ENCODE measurements at places on chromosomes 11 and 22.

GRCh38 chr11:72038491-72038890 is 39.8 kb downstream of the IL18BP start:
- DNase-seq = no peak

- DNase-seq = no peak
Measured at GRCh38 chr22:30361916-30362650, 5.3 kb downstream of the CCDC157 start.

GRCh38 chr11:64916775-64917662 is at the start of gene ATG2A:
TSS of gene ATG2A (minus strand) at chr11:64917209. CDS start at chr11:64917135, 74 bp downstream.
- DNase-seq = peak; percentile 99

- DNase-seq = peak; percentile 81
Measured at GRCh38 chr11:127003260-127003981, 2.9 kb upstream of the KIRREL3 start.

DNA sequence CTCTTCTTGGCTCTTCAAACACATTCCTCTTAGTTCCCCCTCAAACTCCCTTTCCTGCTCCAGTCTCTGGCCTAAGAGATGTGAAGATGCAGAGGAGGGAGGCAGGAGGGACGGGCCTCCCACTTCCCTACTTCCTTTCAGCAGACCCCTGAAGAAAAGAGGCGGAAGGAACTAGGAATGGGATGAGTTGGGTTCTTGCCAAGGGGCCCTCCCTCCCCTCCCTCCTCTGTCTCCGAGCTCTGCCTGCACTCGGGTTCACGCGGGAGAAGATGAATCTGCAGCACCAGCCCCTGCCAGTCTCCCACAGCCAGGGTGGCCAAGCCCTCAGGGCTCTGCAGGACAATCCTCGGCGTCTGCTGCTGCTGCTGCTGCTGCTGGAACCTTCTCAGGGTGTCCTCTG is 24.3 kb upstream of the PKNOX2 start:
- DNase-seq = no peak

- no peak for DNase-seq
Measured at GRCh38 chr11:119673759-119674336, 55.2 kb downstream of the NECTIN1 start.

DNA sequence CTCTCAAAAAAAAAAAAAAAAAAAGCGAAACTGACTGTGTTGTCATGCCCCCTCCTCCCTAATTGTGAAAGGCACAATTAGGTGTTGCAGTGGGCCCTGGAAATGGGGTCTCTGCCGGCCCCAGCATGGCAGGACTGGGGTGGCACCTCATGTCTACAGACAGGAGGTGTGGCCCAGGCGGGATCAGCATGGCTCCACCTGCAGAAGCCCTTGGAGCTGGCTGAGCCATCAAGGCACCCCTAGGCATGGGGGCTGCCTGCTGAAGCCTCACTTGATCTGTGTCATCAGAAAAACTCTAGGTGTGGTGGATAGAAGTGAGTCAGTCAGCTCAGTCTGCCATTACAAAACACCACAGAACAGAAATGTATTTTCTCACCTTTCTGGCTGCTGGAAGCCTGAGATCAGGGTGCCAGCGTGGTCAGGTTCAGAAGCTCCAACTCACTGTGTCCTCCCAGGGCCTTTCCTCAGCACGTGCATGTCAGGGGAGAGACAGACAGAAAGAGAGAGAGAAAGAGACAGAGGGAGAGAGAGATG is 10.1 kb upstream of the B4GALNT4 start:
- no peak for DNase-seq

DNA sequence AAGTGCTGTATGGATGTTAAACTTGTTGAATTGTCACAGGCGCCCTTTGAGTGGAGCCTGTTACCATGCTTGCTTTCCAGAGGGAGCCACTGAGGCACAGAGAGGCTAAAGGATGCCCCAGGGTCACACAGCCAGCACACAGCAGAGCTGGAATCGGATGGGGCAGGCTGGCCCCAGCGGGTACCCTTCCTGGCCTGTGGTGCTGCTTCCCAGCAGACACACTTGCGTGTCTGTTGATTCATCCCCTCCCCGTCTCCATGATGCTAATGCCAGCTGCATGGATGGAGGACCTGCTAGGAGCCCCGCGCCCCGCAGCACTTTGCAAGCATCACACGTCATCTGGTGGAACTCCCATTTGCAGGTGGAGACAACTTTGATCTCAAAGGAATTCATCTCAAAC is 52.4 kb upstream of the SHISAL1 start:
- no peak for DNase-seq

DNA sequence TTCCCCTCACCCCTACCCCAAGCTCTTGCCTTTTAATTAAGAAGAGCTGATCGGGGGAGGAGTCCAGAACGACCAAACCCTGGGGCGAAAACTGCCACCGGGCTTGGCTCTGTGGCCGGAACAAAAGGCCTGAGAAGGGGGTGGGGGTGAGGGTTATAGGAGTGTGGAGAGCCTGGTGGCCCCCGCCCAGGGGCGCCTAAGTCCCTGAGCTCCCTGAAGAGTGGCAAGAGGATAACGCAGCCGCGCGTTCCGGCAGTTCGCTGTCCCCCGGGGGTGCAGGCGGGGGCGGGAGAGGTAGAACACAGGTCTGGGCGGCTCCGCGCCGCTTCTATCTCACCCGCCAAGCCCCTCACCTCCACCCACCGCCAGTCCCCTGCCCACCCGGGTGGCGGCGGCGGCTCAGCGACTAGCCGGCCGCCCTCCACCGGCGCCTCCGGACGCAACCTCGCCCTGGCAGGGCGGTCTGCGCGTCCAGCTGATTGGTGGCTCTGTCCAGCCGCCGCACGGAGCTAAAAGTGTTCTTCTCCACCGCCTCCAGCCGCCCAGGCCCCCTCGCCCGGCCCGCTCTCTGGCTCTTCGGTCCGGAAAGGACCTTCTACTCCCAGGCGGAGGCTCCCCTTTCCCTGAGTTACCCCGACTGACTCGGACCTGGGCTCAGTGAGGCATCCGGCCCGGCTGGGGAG is 18.7 kb upstream of the BDNF start:
- DNase-seq = no peak

DNA sequence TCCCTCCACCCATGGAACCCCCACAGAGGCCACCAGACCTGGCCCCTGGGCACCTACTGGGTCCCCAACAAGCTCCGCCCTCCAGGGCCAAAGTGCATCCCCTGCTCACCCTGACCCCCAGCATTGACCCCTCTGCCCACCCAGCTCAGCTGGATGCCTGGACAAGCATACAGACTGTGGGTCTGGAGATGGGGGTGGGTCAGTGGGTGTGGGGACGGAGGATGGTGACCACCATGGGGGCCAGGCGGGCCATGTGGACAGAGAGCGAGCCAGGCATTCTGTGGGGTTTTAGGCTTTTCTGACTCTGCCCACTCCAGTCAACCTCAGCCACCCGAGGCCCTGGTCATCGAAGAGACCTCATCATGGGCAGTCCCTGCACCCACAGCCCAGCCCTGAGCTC is 183.7 kb downstream of the BRD1 start:
- no peak for DNase-seq

- DNase-seq = no peak
Measured at GRCh38 chr11:77020734-77021133, 13.5 kb upstream of the B3GNT6 start.

DNA sequence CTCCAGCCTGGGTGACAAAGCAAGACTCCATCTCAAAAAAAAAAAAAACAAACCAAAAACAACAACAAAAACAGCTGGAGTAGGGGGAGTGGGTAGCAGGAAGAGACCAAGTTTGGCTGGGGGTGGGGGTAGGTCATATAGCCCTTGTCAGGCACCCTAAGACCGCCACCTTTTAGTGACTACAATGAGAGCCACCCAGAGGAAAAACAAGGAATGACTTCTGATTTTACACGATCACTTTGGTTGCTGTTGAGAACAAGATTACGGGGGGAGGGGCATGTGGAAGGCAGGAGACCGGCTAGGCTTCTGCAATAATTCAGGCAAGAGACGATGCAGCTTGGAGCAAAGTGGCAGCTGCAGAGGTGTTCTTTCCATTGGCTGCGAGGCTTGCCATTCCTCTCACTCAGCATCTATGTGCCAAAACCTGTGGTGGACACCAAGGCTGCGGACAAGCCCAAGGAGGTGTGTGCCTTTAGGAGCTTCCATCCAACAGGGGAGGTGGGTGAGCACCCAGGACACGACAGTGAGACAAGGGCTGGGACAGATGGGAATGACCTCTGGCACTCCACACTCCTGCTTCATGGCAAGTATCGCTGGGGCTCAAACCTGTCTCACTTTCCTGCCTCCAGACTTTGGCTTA is 1.7 kb downstream of the RPS19BP1 start:
- DNase-seq = no peak

DNA sequence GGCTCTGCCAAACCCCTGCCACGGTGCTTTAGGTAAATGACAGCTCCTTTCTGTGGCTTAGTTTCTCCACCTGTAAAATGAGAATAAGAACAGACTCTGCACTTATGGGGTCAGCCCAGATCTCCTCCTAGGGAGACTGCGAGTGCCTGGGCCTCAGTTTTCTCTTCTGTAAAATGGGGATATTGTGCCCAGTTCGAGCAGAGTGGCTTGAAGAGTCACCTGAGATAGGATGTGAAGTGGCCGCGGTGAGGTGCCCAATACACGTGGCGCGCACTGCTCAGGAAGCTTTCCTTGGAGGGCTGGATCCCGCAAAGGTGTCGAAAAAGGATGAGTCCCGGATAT is 473 bp upstream of the EMID1 start:
- DNase-seq = no peak

DNA sequence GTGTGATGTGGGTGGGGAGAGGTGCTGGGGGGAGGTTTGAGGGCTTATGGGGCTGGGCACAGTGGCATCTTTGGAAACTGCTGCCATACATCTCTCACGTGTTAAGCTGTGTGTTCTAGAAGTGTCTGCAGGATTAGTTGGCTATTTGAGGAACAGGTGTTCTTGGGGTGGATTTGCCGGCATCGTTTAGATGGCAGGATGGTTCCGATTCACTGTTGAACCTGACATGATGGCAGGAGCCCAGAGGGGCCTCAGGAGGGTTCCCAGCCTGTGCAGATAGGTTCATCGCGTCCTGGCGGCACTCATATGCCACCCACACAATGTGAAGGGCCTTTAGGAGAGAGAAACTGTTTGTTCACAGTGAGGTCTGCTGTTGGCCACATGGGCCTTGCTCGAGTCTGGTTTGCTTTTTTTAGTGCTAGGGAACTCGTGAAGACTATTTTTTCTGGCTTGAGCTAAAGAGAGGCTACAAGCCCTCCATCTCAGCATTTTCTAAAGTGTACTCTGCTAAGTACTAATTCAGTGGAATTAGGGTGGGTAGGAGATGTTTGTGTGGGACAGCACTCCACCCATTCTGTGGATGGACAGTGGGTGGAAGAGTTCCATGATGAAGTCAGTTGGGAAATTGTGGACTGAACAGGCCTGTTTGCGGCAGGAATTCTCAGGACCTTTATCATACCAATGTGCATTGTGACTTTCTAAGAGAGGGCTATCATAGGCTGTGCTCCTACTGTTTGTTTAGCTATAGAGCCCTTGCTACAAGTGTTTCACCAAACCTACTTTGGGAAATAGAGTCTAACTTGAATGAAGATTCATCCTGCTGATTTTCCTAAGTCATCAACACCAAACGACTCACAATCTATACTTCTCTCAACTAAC is 55.4 kb upstream of the PLET1 start:
- DNase-seq = no peak

- no peak for DNase-seq
Measured at GRCh38 chr11:2536440-2536989, 91.7 kb downstream of the KCNQ1 start.

GRCh38 chr11:3983101-3983500 is 111.5 kb upstream of the RRM1 start:
- no peak for DNase-seq

- DNase-seq = no peak
Measured at GRCh38 chr11:3150726-3151125, 14.4 kb downstream of the OSBPL5 start.

DNA sequence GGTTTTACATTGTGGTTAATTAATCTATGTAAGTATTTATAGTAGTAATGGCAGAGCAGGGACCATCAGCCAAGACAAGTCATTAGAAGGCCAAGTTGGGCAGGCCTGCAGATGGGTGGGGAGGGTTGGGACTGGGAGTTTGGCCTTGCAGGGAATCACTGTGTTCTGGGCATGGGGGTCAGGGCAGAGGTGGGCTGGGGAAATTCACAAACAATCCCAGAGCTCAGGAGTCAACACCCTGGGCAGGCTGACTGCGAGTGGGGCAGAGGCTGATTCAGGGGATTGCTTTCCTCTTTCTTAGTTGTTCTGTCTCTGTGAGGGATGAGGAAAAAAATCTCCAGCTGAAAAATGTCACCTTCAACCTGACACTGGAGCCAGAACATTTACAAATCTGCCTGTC is 322.5 kb downstream of the NTM start:
- no peak for DNase-seq

DNA sequence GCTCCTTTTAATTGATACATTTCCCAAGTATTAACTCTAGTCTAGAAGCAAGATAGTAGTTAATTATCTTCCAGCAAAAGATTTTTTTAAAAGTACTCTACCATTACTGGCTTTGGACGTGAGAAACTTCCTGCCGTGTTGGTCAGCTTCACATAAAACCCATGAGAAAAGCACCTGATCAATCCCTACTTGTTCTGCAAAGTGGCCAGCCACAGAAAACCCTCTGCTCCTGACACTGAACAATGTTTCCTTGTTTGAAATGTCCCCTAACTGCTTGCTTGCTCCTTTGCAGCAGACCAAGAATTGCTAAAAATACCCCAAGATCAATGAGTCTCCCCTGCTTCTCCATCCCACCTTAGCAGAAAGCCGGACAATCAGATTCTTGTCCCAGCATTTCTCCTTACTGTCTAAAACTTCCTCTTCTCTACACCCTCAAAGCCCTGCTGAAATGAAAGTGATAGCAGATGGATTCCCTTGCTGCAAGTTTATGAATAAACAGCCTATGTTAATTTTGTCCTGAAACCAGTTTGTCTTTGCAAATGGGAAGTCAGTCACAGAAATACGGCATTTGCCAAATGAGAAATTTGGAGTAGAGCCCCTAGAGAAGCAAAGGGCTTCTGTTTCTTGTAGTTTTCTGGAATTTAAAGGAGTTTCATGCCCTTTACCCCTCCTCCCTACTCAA is 207.1 kb upstream of the ARHGAP20 start:
- no peak for DNase-seq

DNA sequence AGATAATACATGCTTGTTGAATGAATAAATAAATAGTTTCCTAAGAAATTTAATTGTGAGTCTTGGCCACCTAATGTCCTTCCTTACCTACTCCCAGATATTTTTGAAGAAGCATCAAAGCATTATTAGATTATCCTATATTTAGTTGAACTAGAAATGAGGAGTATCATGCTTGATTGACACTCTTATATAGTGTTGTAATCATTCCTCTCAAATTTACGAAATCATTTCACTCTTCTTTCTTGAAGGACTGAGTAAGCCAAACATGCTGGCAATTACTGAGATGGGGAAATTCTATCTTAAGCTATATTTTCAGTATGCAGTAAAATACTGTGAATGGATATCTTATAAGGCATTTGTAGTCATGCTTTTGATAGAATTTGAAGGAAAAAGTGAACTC is 189.0 kb downstream of the LUZP2 start:
- DNase-seq = no peak
